ENCODE measurements at places on chromosomes 6 and 20.

DNA sequence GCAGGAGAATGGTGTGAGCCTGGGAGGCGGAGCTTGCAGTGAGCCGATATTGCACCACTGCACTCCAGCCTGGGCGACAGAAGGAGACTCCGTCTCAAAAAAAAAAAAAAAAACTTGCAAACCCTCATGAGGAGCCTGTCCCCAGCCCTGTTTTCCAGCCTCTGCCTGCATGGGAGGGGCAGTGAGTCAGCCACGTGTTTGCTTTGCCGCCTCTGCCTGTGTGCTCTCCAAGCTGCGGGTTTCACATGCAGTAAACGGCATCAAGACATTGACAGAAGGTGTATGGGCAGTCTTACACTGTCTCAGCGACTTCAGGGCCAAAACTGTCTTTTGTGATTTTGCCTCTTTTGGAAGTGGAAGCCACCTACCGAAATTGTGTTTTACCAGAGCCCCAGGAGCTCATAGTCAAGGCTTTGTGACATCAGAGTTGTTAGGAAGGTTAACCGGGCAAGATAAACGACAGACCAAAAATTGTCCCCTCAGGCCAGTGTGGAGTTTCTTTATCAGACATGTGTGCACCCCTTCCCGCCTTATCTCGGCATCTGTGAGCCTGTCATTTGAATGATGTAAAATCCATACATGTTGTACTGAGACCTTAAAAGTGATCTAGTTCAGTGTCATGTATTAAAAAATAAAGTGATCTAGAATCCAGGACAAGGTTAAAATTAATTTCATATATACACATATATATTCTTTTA, 52.9 kb downstream of the RPP40 start:
- no peak for DNase-seq

DNA sequence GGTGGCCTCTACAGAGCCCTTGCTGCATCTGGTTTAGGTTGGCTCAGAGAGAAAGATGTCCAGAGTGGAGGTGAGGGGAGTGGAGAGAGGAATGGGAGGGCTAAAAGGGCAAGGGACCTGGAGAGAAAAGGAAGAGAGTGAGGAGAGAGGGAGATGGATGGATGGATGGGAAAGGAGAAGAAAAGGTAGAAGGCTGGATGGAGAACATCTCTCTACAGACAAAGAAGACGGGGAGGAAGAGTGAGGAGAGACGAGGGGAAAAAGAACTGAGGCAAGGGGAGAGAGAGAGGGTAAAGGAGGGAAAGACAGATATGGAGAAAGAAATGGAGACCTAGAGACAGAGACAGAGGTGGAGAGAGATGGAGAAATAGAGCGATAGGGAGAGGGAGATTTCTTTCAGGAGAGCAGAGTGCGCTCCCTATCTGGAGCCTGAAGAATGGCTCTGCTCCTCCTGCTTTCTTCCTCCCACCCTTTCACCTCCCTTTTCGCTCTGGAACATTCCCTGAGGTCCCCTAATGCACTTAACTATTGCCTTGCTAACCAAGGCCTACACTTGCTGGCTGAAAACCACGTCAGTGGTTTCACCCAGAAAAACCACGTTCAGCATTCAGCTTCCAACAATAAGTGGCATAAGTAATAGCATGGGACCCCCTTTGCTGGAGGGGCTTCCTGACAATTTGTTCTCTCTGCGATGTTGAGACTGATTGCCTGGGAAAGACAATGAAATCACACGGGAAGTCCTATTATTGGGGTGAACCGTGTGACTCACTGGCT, 286.3 kb downstream of the CDH26 start:
- DNase-seq: no peak

GRCh38 chr6:72677740-72678139, 55.9 kb downstream of the KCNQ5 start:
- no peak for DNase-seq

DNA sequence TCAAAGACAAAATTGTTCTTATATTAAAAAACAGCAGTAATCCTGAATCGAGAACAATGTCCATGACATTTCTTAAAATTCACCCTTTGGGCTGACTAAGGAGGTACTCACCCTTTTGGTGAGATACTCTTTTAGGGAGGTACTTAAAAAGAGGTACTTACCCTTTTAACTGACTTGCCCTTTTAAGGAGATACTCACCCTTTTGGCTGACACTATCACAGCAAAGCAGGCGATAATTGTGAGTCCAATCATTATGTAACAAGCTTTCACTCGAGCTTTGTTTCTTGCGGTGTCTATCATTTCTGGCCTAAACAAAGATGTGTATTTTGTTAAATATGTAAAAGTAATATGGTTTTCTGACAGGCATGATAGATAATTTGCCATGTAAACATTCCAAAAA, 3.7 kb downstream of the FAM162B start:
- DNase-seq: no peak

DNA sequence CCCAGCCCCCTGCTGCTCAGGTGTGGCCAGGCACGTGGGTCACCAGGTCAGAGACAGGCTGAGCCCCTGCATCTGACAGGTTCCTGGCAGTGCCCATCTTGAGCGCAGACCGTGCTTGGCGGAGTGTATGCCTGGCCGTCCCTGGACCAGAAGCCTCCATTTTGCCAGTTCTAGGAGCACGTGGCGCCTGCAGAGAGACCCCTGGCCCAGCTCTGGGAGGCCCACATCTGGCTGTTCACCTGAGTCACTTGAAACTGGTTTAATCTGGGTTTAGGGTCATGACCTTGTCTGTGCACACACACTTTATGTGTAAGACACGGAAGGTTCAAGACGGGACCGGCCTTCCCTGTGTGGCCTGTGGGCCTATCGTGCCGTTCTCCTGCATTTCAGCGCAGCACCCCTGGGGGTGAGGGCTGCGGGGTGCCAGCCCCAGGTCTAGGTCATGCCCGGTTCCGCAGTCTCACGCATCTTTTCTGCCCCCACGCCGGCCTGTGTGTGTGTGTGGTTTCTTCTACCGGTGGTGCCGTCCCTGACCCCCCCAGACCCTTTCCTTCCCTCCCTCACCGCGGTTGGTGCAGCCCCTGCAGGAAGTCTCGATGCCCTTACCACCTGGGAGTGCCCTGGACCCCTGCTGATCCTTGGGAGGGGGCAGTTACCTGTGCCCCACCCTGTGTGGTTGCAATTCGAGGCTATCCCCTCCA, 14.0 kb downstream of the SS18L1 start:
- DNase-seq: no peak

DNA sequence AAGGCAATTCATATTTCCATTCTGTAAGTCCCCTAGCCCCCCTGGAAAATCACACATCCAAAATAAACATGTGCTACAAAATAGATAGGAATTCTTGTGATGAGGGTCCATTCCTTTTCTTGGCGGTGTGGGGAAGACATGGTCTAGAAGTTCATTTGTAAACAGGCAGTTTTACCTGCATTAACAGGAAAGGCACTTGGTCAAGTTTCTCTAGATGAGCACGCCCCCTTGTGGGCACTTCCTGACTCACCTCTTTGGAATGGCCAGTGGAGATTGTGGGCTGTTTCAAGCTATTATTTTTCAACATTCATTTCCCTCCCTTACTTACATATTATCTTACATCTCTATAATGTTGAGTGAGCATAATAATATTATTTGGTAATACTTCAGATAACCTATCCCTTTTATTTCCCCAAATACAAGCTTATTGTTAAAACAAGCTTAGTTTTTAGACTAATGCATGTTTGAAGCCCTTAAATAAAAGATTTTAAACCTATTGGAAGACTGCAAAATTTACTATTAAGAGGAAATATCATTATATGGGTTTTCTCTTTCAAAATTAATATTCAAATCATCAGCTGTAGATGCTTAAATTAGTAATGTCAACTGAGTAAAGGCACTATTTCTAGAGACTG, 92.1 kb downstream of the TASP1 start:
- peak; percentile 9 for DNase-seq

- DNase-seq: no peak
Measured at GRCh38 chr6:84332139-84333034, 104.9 kb upstream of the CEP162 start.

GRCh38 chr6:139699911-139700310, 325.5 kb upstream of the CITED2 start:
- no peak for DNase-seq

DNA sequence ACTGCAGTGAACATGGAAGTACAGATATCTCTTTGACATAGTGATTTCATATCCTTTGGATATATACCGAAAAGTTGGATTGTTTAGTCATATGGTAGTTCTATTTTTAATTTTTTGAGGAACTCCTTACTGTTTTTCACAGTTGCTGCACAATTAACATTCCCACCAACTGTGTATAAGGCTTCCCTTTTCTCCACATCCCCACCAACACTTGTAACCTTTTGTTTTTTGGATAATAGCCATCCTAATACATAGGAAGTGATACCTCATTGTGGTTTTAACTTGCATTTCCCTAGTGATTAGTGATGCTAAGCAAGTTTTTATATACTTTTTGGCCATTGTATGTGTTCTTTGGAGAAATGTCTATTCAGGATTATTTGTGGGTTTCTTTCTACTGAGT, 45.1 kb upstream of the TENT5A start:
- DNase-seq: no peak

- DNase-seq: peak; percentile 26
Measured at GRCh38 chr6:12148317-12148801, 136.2 kb downstream of the HIVEP1 start.

DNA sequence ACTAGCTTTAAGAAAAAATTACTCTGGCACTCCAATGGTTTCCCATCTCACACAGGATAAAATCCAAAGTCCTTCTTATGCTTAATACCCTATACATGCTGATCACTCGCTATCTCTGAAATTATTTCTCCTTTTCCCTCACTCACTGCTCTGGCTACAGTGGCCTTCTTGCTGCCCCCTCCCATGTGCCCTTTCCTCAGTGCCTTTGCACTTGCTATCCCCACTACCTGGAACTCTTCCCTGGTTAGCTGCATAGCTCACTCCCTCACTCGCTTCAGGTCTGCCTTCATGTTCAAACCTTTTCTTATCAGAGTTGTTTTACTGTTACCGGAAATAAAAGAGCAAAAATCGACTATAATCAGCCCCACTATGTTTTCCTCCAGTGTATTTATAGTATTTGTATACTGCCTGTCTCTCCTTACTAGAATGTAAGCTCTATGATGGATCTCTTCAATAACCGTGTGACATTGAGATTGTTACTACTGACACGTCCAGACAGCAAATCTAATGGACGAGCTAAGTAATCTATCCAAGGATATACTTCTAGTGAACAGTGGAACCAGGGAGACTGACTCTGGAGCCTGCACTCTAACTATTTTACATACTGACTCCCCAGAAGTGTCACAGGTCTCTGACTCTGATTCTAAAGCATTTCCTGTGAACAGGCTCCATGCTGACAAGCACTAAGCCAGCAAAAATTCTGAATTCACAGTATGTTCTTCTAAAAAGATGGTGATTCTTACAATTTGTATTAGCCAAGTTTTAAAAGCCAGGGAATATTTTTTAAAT, 25.1 kb downstream of the FKBP5 start:
- peak; percentile 49 for DNase-seq

- DNase-seq: no peak
Measured at GRCh38 chr6:31776485-31776988, 591 bp downstream of the VWA7 start.

DNA sequence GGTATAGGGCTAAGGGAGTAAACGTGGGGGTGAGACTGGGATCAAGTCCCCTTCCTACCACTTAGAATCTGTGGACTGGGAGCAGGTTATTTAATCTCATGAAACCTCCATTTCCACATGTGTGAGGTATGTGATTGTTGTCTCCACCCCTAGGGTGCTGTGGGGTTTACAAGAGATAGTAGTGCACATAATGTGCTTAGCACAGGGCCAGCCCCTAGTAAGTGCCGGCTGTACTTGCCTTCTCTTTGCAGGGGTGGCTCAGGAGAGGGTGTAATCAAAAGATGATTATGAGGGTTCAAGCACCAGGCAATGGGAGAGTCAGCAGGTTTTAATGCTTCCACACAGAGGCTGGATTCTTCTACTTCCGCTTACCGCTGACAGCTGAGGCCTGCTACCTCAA, 6.9 kb downstream of the NT5E start:
- DNase-seq: no peak

DNA sequence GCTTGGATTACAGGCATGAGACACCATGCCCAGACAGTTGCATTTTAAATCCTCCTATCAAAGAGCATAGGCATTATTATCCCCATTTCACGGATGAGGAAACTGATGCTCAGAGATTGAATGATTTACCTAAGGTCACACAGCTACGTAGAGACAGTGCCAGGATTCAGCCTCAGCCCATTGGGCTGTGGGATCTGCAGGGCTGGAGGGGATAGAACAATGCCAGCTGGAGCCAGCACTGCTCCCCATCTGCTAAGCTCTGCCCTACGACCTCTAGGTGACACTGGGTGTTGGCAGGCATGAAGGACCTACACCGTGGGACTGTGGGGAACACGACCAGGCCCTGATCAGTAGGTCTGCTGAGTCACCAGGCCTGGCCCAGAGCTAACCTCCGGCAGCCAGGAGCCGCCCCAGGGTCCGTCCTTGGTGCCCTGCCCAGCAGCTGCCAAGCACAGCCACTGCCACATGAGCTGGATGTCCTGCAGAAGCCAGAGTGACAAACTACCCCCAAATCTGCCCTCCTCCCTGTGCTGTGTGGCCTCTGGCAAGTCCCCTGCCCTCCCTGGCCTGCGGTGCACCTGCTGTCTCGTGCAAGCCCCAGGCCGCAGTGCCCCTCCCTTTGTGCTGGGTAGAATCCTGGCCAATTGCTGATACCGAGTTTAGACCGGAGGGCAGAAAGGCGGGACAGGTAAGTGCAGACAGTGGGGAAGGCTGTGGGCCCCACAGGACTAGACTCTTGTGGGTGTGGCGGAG, 47.6 kb upstream of the PTGIS start:
- peak; percentile 70 for DNase-seq

DNA sequence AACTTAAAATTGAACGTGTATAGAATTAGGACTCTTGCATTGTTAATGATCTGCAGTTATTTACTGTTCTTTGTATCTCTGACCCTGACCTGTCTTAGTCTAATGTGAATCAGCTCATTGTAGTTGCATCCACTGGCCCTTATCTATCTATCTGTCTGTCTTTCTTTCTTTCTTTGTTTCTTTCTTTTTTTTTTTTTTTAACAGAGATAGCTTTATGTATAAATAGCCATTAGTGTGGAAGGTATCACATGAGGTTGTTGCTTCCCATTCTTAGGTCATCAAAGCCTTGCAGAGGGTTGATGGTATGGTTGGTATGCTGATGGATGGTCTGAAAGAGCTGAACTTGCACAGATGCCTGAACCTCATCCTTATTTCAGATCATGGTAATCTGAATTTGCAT, 59.9 kb downstream of the ENPP1 start:
- no peak for DNase-seq

DNA sequence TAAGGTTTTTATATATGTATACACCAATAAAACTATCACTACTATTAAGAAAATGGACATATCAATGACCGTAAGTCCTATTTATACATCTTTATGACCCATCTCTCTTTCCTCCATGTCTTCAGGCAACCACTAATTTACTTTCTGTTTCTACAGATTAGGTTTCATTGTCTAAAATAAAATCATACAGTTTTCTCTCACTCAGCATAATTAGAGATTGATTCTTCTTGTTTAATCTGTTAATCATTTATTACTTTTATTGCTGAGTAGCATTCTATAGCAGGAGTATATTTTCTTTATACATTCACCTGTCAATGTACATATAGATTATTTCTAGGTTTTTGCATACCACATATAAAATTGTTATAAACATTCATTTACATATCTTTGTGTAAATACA, 388.0 kb downstream of the RFPL4B start:
- DNase-seq: no peak

Data from H54 (cell line).